Mesangial cell (primary cell): ENCODE measurements at places on chromosomes 13 and 19. TPM values are rescaled to one million over a fixed set of nuclear protein-coding genes. Genes with fewer than 3 reads are reported as not detected.

SMAD9 gene
- 1.1 and 4.4 TPM in 2 replicates for total RNA-seq

INSR gene
- total RNA-seq: 3.3 and 10.6 TPM in 2 replicates

WASF3 gene
- total RNA-seq: 3.7 and 5.7 TPM in 2 replicates

TNNI3 gene
- total RNA-seq: 1.9 TPM in 1 of 2 replicates, not detected in the other

OR4F17 gene
- not detected in 2 replicates for total RNA-seq

DOHH gene
- total RNA-seq: 19.5 and 32.6 TPM in 2 replicates

ZNF490 gene
- total RNA-seq: 2.4 and 4.2 TPM in 2 replicates

LYPD5 gene
- 0.13 and 0.33 TPM in 2 replicates for total RNA-seq

ZNF737 gene
- total RNA-seq: 8.7 and 9.3 TPM in 2 replicates

NLRP9 gene
- not detected in 2 replicates for total RNA-seq

DHDH gene
- total RNA-seq: 0.33 TPM in 1 of 2 replicates, not detected in the other

CYP2A6 gene
- total RNA-seq: not detected in 2 replicates

ZNF99 gene
- not detected in 2 replicates for total RNA-seq

IQCN gene
- 0.16 and 1.1 TPM in 2 replicates for total RNA-seq

FCAR gene
- not detected in 2 replicates for total RNA-seq

OR10H3 gene
- total RNA-seq: not detected in 2 replicates

TPGS1 gene
- 23.3 and 64.3 TPM in 2 replicates for total RNA-seq

PSG11 gene
- total RNA-seq: not detected in 2 replicates

KLF1 gene
- total RNA-seq: not detected in 2 replicates

MEDAG gene
- total RNA-seq: 2.0 and 2.3 TPM in 2 replicates

OR7D2 gene
- 0.51 TPM in 1 of 2 replicates, not detected in the other for total RNA-seq

COX7A1 gene
- total RNA-seq: 0.76 and 1.6 TPM in 2 replicates

PDE4A gene
- 5.2 and 8.2 TPM in 2 replicates for total RNA-seq
